ENCODE measurements at places on chromosomes 12 and 14. TPM values are rescaled to one million over a fixed set of nuclear protein-coding genes. Genes with fewer than 3 reads are reported as not detected.
A peak's percentile ranks its signal among the peaks of the same experiment; 100 is the strongest.

GRCh38 chr12:70032076-70032475 lies 207.0 kb downstream of the MYRFL start:
- DNase-seq, result no peak

DNA sequence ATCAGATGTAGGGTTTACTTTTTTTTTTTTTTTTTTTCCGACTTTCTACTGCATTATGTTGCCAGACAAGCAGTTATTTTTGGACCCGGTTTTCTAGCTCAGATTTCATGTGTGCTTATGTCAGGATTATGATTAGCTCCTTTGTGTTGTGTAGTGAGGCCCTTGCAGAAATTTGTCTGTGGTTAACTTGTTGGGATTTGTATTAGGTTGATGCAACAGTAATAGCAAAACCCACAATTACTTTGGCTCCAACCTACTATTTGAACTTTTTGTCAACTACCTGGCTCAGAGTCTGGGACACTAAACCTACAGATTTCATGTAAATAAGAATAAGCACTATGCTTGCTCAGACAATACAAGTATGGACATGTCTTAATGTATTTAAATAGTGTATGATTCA lies 44.1 kb upstream of the KCNJ8 start:
- no peak for DNase-seq

GRCh38 chr12:12534975-12535374 lies 27.7 kb downstream of the DUSP16 start:
- no peak for DNase-seq

DNA sequence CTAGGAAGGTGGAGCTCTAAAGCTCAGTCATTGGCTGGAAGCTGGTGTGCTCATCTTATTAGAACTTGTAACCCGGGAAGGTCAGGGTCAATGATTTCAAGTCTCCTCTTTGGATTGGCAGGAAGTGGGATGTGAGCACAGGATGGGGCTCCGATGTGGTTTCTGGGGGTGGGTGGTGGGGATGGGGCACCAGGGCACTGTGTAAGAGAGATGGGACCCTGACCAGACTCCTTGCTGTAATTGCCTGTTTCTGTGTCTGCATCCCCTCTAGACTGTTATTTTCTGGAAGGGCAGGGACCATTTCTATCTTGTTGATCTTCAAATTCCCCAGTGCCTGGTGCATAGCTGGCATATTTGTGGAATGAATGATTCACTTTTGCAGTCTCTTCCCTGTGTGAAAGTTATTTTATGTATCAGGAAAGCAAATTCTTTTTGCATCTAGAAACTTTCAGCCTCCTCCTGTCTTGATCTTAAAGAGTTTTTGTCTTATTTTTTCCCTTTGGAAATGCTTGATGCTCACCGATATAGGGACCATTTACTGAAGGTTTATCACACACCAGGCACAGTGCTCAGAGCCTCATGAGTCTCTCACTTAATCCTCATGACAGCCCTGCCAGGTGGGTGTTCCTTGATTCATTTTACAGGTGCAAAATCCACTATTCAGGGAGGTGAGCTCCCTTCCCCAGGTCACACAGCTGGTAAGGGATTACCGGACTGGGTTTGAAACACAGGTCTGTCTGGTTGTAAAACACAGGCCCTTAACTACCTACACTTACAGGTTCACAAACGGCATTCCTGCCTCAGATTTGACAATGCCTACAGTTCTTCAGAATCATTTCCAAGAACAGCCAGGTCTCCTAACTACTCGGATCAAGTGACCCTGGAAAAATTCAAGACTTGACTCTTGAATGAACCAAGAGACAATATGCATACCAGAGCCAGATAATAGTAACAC lies 86.9 kb upstream of the IGF1 start:
- no peak for DNase-seq

The KRT85 gene
- total RNA-seq, result not detected

DNA sequence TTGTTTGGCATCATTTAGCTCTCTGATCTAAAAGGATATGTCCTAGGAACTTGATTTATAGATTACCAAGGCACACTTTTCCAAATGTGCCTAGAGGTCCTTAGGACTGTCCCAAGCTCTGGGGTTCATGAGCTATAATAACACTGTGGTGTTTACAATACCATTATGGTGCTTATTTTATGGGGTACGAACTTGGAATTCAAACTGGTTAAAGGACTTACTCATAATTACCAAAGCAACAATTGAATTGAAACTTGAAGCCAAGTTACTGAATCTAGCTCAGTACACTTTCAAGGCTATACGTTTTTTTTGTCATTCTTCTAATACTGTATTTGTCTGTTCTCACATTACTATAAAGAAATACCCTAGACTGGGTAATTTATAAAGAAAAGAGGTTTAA lies 9.6 kb upstream of the TEP1 start:
- DNase-seq, result no peak

DNA sequence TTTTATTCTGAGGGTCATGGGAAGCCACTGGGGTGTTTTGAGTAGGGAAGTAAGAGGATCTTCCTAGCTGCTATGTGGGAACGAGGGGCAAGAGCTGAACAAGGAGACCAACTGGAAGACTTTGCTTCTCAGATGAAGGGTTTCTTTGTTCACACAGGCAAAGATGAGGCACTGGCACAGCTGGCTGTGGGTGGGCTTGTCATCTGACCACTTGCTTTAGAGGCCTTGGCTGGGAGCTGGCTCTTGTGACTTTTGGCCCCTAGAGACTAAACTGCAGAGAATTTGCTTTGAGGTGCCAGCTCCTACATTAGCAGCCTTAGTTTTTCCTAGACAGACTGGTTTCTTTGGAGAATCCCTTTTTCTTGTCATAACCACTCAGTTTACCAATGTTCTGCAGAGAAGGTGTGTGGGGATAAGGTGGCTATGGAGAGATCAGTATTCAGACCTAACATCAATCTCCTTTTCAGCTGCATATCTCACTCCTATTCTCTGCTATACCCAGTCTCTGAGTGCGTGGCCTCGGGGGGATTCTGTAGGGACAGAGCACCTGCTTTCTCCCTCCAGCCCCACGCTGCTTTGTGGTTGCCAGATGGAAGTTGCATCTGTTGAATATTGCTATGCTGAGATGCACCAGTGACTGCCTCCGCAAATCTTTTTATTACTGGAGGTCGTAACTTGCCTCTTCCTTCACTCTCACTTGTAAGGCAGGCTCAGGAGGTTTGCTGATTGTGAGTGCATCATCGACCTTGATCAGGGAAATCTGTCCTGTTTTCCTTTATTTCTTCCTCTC lies 12.7 kb downstream of the PPP2R5C start:
- no peak for DNase-seq

GRCh38 chr12:103799504-103799856 lies 41.6 kb downstream of the NT5DC3 start:
- DNase-seq, result no peak

The HRK gene
- not detected for total RNA-seq

GRCh38 chr12:30613119-30613830 lies 82.4 kb downstream of the IPO8 start:
- no peak for DNase-seq

DNA sequence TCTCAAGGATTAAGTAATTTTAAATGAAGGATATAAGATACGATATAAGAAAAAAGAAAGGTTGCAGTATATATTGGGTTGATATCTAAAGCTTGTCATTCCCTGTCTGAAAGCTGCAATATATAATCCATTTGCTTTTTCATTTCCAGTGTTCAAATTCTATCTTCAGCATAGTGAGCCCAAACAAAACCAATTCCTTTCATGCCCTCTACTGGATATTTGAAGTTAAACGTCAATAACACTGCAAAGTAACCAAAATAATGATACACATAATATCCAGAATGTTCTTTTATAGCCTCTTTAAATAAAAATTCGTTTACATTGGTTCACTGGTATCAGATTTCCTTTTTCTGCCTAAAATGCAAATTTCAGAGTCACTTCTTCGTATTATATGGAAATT lies 64.5 kb upstream of the DAAM1 start:
- peak; percentile 18 for DNase-seq

The HOXC9 gene
- 0.10 TPM for total RNA-seq

GRCh38 chr14:54643696-54644176 lies 76.8 kb downstream of the SAMD4A start:
- no peak for DNase-seq

- no peak for DNase-seq
These were observed 191.6 kb upstream of the NUDT4 start for GRCh38 chr12:93186131-93186530.

- DNase-seq, result no peak
These were observed 16.1 kb upstream of the IFNG start for GRCh38 chr12:68175557-68176061.

GRCh38 chr14:56687123-56687522 lies 107.5 kb downstream of the TMEM260 start:
- DNase-seq, result no peak

DNA sequence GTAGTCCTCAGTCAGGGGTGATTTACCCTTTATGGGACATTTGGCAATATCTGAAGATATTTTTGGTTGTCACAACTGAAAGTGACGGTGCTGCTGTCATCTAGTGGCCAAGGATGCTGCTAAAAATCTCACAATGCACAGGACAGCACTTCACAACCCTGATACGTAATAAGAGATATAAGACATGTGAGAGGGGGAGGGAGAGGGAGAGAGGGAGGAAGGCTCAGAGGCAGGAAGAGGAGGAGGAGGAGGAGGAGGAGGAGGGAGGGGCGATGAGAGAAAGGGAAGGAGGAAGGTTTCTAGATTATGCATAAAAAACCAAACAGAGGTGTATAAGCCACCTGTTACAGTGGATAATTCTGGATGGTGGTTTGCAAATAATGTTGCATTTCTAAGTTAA lies 14.3 kb downstream of the MYL2 start:
- no peak for DNase-seq

DNA sequence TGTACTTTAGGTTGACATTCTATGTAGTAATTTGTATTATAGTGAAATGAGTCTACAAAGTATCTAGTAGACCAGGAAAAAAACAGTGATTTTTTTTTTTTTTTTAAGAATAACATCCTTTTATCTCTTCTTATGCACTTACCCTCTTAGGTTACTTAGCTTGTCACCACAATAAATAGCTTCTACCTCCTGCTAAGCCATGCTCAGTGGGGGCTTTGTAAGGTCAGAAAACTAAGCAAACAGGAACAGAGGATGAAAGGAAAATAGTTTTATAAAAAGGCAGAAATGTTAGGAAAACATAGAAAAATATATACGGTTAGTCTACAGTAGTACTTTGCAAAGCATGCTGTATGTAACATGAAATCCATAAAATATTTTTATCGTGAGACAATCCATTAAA lies 385.3 kb upstream of the ATXN7L3B start:
- no peak for DNase-seq

The ZNF839 gene
- 11.1 TPM for total RNA-seq

The MYH6 gene
- not detected for total RNA-seq

The BEST3 gene
- 0.60 TPM for total RNA-seq

The CACNA1C gene
- total RNA-seq, result 3.8 TPM

DNA sequence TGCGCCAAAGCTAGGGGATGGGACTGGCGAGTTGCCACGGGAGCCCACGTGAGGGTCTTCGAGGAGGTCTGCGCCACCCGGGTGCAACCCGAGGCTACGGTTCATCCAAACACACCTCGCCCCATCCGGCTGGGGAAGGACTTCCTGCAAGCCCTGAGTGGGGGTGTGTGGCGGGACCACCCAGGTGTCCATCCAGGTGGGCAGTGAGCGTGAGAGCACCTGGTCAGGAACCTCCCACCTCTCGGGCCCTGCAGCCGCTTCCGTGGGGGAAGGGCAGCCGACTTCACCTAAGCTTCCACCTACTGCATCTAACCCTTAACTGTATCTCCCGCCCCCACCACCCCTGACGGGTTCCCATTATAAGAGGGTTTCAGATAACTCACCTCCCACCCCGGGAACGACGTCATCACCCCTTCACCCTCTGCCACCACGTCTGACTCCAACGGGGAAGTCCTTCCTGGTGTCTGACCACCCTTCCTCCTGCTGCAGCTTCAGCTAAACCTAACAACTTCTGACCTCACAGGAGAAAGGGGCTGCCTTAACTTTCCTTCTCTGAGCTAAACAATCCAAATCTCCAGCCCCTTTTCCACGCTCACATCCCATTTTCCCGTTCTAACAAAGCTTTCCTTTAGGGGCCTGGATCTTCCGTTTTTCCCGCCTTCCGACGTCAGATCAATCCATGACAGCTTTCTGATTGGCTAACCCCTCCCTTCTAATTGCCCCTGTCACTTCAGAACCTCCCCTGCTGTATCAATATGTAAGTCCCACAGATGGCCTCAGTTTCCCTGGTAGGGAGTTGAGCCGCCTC lies 27.4 kb upstream of the SMUG1 start:
- DNase-seq, result peak; percentile 39

DNA sequence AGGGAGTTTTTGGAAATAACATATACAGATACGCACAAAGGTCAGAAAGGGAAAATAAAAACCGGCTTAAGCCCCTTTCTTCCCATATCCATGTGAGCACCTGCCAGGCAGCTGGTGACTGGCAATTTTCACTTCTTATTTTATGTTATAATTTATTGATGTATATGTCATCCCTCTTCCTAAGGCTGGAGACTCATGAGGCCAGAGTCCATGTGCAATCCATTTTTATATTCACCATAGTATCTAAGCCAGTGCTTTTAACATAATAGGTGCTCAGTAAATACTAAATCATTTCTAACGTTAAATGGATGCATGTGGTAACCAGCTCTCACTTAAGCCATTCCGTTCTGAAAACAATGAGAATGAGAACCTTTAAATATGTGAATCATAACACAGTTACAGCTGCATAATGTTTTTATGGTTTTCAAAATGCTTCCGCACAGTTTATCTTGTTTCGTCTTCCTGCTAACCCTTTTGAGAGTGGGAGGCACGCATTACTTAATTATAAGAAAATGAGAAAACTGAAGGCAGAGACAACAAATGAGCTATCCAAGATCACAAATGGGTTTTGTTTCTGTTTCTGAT lies 178.3 kb downstream of the CACNA1C start:
- DNase-seq, result no peak

DNA sequence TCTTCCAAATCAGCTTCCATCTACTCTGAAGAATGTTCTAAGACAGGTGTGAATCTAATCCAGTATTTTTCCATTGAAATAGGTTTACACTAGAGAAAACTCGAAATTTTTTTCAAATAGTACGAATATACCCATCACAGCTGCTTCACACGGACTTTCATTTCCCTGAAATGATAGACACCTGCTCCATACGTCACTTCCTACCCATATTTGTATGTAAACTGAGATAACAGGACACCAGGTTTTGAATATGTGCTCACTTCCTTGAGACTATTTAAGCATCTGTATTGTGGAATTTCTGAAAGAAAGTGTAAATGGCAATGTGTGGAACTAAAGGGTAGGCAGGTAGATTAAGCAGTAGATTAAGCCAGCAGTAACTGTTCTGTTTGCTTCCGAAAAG lies 13.4 kb upstream of the ITPR2 start:
- no peak for DNase-seq

DNA sequence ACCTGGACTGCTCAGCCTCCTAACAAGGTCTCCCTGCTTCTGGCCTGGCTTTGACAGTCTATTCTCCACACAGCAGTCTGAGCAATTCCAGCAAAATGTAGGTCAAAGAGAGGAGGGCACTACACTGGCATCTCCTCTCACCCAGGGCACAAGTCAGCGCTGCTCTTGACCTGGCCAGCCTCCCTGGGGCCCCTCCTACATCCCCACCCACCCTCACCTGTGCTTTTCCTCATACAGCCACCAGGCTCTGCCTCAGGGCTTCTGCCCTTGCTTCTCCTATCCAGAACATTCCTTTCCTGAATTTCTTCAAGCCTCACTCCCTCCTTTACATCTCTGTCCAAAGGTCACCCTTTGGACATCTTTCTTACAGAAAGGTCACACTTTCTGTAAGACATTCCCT lies 33.7 kb downstream of the GALNT4 start:
- DNase-seq, result no peak
